Stomach (tissue), 19 donors: ENCODE measurements at places on chromosomes 7 and 10. TPM values are rescaled to one million over a fixed set of nuclear protein-coding genes. Genes with fewer than 3 reads are reported as not detected.

- DNase-seq = peak; percentile 94
These were observed 95.0 kb upstream of the AGBL3 start for GRCh38 chr7:134891262-134891695.

The CDK5 gene
- total RNA-seq = 46.1 TPM

The NKX1-2 gene
- not detected for total RNA-seq

- no peak for DNase-seq
These were observed 29.1 kb downstream of the MKX start for GRCh38 chr10:27716521-27716920.

GRCh38 chr7:127812540-127812939 is 160.5 kb downstream of the SND1 start:
- no peak for DNase-seq

GRCh38 chr7:130393101-130393561 is 12.8 kb downstream of the CPA1 start:
- peak; percentile 65 for DNase-seq

DNA sequence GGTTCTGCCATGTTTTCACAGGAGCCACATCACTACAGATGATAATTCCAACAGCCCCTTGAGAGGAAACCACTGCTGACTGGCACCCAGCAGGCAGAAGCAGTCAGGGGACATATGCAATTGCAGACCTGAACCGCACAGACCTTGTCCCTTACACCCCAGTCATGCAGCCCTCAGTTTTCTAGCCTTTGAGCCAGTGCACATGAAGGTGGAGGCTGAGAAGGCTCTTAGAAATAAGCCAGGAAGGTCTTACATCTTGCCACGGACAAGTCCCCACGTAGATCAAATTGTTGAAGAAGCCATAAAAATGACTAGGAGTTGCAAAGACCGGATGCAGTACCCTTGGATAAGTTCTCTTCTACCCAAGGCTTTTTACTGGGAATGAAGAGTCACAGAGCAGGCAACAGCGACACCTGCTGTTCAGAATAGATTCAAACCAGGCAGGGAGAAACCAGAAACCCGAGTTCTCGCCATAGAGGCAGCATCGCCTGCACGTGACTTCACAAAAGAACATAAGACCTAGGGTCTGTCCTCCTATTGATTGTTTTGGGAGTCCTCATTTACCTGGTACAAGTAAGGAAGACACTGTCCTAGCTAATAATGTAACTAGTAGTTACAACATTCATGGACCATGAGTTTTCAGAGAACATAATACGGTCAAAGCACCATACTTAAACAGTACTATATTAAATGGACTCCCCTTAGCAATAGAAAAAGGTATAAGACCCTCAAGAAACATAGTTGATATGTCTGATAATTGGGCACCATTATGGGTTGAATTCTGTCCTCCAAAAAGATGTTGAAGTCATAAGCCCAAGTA is 11.1 kb downstream of the STEAP1B start:
- peak; percentile 90 for DNase-seq
